Eye (tissue), 1 donor: ENCODE measurements at places on chromosomes 7 and 10.

DNA sequence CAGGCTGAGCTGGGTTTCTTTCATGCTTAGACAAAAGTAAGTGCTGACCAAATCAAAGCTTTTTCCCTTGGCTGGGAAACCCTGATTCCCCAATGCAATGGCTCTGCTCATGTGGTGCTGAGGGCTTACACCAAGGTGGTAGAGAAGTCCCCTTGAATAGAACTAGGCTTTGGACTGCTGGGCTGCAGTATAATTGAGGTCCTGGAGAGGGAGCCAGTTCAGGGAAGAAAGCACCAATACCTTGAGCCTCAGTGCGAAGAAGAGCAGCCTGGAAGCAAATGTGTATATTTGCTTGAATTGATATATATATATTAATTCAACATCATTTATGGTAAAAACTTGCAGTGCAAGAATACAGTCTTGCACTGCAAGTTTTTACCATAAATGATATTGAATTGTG is 391.1 kb downstream of the RPS24 start:
- DNase-seq, result no peak

- no peak for DNase-seq
Observed at GRCh38 chr7:148921806-148922205, 37.7 kb upstream of the EZH2 start.

DNA sequence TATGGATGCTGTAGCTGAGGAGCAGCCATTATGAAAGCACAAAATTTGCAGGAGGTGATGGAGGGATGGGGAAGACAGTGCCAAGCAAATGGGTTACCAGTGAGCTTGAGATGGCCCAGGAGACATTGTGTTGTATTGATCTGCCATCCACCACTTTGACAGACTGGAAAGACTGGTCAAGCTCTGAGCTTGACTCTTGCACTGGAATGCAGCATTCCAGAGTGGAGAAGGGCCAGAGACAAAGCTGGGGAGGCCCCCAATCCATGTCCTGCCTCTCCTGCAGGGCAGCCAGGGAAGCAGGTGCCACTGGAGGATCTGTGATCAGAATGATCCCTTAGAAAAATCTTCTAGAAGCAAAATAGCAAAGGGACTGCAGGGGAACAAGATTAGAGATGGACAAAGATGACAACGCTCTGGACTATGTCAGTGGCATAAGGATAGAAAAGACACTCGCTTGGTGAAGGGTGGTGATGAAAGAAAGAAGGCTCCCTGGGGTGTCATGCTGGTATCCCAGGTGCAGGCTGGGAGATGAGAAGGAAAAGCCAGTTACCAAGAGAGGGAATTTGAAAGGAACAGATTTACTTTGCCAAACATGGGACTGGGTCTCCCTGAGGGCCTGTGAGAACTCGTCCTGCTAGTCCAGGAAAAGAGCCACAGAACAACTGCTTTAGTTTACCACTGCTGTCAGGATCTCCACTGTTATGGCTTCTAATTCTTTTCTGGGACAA is 5.0 kb downstream of the GSDME start:
- DNase-seq, result no peak

- DNase-seq, result no peak
Observed at GRCh38 chr7:130008941-130009847, 42.0 kb downstream of the ZC3HC1 start.

GRCh38 chr10:118908557-118909256 is 120.8 kb upstream of the NANOS1 start:
- peak; percentile 50 for DNase-seq

- no peak for DNase-seq
Observed at GRCh38 chr10:43221419-43222209, 45.3 kb downstream of the RASGEF1A start.

- DNase-seq, result no peak
Observed at GRCh38 chr7:85475071-85475470, 288.2 kb upstream of the SEMA3D start.

GRCh38 chr10:99431190-99431760 is 851 bp upstream of the GOT1 start:
- no peak for DNase-seq

GRCh38 chr7:135993950-135994349 is 16.8 kb upstream of the MTPN start:
- no peak for DNase-seq

DNA sequence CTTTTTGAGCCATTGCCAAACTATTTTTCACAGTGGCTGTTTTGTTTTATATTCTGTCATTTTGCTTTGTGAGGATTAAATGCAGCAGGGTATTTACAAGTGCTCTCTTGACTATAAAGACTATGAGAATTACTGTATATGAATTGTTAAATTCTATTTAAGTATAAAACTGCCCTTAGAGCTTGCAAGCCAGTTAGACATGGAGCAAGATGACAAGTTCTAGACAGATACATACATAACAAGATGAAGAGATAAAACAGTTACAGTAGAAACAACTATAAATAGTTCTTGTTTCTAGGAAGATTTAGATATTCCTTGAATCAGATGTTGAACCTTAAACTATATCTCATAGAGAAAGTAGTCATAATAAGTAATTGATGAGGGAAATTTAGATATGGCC is 60.6 kb downstream of the DNAH11 start:
- no peak for DNase-seq

DNA sequence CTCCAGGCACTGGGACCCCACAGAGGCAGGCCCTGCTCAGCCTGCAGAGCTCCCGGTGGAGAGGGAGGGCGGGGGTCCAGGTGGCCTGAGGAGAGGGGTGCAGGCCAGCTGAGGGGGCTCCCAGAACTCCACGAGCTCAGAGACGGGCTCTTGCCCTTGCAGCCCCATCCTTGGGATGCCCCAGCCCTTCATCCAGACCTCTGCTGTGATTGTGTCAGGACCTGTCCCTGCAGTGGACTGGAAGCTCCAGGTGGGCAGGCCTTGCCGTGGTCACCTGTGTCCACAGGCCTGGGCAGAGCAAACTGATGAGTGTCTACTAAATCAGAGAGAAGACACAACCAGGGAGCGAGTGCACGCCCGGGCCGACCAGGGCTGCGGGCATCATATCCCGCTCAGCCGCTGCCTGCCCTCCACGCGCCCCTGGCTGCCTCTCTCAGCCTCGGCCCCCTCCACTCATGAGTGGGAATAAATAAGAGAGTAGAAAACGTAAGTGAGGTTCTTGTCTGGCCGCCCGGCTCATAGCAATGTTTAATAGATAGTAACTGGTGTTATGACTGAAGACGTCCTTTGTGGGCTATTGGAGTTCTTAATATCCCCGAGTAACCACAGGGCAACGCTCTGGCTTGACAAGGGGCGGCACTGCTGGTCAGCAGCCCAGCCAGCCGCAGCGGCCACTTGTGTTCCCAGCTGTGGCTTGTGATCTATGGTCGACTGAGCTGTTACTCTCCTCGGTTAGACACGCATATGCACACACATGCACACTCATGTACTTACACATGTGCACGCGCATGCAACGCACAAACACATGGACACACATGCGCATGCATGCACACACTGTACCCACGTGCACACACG is 105.6 kb downstream of the LHPP start:
- DNase-seq, result no peak

DNA sequence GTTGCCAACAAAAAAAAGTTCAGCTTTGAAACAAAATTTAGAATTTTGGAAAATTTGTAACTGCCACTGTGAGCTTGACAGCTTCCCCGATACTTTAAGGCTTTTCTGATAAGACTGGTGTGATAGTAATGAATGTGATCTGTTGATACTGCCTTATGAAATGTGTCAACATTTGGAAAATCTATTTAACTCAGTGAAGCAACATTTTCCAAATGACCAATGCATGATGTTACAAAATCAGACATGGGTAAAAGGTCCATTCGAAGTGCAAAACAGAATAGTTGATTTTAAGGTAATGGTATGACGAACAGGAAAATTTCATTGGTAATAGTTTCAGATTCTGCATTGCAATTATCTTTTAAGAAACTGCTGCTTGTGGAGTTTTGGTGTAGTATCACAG is 175.4 kb downstream of the SEM1 start:
- DNase-seq, result no peak

DNA sequence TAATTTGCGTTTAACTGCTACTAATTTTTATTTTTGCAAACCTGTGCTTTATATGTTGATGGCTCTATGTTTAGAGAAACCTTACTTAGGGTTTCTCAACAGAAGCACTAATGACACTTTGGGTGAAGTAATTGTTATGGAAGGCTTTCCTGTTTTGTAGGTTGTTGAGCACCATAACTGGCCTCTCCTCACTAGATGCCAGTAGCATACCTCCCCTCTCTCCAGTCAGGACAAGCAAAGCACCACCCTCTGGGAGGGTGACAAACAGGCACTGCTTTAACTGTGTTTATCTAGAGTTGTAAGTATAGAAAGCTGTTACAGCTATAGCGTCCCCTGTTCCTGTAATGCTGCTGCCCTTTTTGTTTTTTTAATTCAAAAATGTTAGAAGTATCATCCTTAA is 60.9 kb downstream of the WAC start:
- no peak for DNase-seq

DNA sequence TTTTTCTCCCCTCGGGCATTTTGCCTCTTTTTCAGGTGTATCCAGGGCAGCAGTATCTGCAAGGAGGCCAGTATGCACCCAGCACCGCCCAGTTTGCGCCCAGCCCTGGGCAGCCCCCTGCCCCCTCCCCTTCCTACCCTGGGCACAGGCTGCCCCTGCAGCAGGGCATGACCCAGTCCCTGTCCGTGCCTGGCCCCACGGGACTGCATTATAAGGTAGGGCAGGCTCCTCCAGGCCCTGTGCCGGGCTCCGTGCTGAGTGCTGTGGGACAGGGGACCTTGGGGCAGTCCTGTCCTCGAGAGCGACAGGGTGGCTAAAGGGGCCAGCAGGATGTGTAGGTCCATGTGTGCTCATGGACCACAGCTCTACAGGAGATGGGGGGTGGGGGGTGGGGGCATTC is 10.6 kb downstream of the ZMIZ2 start:
- no peak for DNase-seq

GRCh38 chr10:124491105-124491504 is 29.5 kb downstream of the LHPP start:
- no peak for DNase-seq

- peak; percentile 75 for DNase-seq
Observed at GRCh38 chr10:100744987-100745881, at the start of gene PAX2. PAX2 (plus strand) TSS chr10:100745582; CDS start chr10:100746261, 679 bp downstream.

- DNase-seq, result no peak
Observed at GRCh38 chr7:99325001-99325493, 651 bp upstream of the ARPC1A start.

DNA sequence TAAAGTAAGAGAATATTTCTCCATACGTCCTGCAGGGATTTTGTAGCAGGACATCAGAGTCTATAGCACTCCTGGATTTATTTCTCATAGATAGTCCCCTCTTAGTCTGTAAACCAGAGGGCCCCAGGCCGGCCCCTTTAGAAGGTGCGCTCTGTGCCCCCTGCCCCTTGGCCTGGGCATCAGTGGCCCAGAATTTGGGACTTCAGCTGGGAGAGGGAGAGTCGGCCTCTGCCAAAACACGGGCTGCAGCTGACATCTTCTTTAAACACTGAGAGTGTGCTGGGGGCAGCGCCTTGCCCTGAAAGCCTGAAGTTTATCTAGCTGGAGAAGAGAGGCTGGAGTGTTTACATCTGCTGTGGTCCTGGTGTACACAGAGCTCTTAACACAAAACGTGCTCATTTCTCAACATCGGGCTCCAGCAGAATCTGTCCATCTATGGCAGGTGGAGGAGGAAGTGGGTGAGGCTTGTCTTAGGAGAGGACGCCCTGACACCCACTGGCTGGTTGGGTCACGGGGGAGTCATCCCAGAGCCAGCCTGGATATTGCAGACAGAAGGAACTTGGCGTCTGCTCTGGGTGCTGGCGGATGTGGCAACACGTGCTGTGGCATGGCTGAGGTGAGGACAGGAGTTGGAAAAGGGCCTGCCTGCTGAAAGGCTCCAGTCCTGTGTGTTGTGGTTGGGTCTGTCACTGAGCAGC is 5.0 kb upstream of the TACR2 start:
- no peak for DNase-seq

- no peak for DNase-seq
Observed at GRCh38 chr7:68969571-68969970, 628.7 kb upstream of the AUTS2 start.

DNA sequence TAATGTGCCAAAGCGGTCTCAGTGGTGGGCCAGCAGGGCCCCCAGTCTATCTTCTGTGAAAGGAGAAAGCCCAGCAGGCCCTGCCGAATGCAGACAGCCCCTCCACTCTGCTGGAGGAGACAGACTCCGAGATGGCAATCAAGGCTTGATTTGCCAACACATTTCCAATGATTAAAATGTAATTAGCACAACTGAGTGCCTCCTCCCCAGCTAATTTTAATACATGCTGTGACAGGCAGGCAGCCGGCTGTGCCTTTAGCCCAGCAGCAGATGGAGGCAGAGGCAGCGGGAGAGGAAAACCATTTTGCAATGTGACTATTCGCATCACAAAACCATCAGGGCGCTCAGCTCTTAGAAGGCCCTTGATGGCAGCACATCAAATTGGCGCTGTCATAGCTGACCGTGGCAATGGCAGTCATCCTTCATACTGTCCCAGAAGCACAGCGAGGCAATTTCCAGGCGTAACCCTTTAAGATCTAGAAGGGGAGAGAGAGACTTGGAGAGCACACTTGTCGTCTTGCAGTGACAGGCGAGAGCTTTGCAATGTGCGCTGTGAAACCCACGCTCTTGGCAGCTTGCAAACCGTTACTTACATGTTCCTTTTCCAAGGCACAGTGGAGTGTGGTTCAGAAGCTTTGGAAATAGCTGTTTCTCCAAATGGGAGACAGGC is 714.8 kb upstream of the GALNT17 start:
- peak; percentile 70 for DNase-seq

- DNase-seq, result peak; percentile 43
Observed at GRCh38 chr10:14396411-14397048, 65.8 kb upstream of the FRMD4A start.

DNA sequence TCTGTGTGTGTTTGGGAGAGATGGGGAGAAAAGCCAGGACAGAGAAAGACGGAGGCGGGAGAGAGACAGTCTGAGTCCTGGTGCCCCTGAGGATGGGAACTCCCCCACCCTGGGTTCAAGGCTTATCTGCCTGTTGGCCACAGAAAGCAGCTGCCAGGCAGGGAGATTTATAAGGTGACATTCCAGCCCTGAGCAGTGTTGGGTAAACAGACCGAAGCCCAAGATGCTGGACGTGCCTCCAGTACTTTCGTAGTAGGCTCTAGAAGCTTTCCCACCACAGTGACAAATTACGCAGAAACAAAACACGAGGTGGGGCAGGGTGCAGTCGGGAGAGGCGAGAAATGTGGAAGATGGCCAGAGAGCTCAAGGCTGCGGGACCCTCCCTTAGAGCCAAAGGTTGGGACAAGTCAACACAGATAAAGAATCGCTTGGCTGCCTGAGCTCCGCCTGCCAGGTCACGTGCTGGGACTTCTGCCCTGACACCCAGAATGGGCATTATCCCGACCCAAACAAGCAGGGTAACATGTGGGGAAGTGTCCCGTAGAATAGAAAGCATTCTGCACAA is 41.1 kb downstream of the CCDC3 start:
- no peak for DNase-seq

GRCh38 chr10:125399289-125399688 is 238.9 kb upstream of the CTBP2 start:
- no peak for DNase-seq

GRCh38 chr10:128614016-128614605 is 487.9 kb upstream of the MKI67 start:
- DNase-seq, result peak; percentile 78

- DNase-seq, result no peak
Observed at GRCh38 chr7:70700055-70700940, 431.6 kb upstream of the GALNT17 start.
